ENCODE measurements at places on chromosomes 2 and 18.

DNA sequence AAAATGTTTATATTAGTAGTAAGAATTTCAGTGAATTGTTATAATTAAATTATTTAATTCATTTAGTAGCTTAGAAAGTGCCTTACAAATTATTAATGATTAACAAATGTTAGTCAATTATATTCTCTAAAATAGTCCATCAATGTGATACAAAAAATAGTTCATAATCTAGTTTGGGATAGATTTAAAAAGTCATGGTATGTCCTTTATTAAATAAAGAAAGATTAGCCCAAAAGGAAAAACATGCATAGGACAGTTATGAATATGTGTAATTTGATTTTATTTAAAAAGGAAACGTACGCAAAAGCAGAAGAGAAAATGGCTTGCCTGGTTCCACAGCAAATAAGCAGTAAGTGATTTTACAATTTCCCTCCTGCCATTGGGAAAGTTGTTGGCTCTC, 768.5 kb downstream of the TRIB2 start:
- no peak for DNase-seq

DNA sequence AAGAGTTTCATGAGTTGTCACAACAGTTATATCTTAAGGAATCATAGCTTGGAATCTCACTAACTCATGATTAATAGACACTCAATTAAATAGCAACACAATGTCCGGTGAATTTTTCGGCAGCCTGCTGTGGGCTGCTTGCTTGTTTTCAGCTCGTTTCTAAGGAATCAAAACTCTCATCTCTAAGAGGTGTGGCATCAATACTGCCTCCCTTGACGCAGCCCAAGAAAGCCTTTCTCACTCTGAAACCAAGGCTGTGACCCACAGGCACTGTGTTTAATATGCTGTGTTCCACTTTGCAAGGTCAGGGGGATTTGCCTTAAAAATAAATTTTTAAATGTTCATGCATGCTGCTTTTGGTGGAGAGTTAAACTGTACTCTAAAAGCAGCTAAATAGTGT, 5.4 kb downstream of the DCC start:
- no peak for DNase-seq

DNA sequence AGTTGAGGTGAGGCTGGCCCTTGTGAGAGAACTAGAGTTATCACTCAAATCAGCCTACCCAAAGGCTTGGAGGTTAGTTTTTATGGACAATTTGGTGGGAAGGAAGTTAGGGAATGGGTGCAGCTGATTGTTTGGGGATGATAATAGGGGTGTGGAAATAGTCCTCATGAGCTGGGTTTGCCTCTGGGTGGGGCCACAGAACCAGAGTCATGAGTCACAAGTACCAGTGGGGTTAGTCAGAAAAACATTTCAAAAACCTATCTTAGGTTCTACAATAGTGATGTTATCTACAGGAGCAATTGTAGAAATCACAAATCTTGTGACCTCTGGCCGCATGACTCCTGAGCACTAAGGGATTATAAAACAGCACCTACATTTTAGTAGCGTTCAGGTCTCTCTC, 630.1 kb upstream of the PIK3C3 start:
- DNase-seq: no peak

DNA sequence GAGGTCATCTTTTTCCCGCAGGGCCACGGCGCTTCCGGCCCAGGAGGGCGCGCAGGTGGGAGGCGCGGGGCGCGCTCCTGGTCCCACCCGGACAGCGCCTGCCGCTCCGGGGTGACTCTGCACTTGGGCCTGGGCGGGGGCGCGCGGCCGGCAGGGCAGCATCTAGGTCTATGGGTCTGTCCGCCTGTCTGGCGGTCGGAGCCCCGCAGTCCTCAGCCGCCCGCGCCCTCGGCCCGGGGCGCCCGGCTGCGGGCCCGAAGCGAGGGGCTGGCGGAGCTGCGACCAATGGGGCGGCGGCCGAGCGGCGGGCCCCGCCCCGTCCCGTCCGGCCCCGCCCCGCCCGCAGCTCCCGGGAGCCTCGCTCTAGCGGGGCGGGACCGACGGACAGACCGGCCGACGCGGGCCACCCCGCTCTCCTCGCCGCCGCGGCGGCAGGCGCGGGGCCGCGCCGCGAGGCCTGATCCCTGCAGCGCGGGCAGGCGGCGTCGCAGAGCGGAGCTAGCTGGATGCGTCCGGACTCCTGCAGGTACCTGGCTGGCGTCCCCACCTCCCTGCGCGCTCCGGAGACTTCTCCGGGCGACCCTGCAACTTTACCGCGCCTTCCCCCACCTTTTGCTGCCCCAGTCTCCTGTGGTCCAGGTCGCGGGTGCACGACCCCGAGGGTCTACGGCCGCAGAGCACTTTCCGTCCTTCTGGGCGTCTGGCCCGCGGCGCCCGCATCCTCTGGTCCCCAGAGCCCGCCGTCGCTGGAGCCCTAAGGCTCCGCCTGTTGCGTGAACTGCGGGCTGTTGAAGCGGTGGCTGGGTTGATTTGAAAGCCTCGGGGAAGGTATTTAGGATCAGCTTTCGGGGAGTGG, at the start of gene KCNS3:
TSS of gene KCNS3 (plus strand) at position 387 of the 856 bp plus-strand sequence. CDS start 52,342 bp downstream, outside the sequence.
- DNase-seq: no peak

- no peak for DNase-seq
Observed at GRCh38 chr2:138550670-138551287, 49.2 kb downstream of the SPOPL start.

DNA sequence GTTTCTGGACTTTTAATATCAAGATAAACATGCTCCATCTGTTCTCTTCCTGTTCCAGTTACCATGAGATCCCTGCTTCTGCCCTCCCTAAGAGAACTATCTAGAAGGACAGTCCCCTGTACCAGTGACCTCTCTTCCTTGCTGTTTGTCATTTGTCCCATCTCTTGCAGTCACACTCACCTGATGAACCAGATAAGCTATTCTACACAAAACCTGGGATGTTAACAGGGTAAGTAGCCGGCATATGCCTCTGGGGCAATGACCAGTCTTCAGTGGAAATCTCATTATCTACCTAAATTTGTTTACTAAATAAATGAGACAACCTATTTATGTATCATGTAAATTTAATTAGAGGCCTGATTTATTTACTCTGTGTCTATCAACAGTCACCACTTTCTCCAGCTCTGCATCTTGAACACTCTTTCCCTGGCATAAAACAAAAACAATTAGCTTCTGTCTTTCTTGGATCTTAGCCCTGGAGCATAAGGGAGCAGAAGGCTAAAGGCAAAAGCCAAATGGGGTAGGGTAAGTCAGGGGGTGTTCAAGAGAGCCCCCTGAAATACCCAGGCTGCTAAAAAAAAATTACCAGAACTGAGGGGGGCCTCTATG, 337.7 kb downstream of the ALK start:
- no peak for DNase-seq

DNA sequence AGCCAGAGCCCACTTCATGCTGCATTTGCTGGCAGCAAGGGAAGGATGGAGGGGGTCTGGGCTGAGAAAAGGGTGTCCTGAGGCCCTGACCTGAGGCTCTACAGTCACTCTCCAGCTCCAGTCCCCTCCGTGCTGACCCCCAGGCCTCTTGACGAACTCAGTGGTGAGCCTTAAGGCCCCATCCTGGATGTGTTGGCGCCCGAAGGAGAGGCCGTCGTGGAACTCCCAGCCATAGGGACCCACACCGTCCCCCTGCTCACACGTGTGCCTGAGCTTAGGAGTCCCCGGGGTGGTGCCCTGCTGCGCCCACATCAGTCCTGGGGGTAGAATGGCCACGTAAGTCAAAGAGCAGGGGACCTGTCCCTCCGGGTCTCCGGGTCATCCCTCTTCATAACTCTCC, 776 bp downstream of the MOGS start:
- DNase-seq: no peak

GRCh38 chr18:7002107-7002506, 115.5 kb downstream of the LAMA1 start:
- DNase-seq: no peak

DNA sequence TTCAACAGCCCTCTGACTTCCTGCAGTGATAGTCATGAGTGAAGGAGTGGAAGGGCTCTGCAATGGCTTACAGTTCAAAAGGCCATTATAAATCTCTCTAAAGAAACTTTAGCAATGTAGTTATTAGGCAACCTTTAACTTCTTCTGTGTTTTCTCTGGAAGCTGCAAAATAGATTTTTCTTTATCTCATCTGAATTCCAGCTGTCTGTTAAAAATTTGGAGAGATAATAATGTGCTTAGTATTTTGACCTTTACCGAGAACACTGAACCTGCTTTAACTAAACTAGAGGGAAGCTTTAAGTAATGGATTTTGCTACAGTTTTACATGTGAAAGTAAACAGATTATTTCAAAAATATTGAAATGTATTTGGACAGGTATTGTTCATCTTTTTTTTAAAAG, 847.9 kb downstream of the ERBB4 start:
- DNase-seq: no peak

DNA sequence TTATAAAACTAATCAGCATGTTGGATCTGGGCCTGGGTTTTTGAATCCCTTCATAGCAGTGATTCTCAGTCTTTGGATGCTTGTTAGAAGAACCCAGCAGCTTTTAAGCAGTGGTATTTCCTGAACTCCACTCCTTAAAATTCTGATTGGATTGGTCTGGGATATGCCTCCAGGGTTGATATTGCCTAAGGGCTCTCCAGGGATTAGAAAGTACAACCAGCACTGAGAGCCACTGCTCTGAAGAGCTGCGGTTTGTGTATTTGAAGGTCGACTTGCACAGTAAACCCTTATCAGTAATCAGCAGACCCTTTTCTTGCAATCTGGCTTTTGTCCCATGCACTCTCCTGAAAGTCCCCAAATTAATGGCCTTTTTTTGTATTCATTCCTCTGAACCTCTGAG, 17.0 kb upstream of the RBMS1 start:
- no peak for DNase-seq

GRCh38 chr2:203718087-203718486, 11.6 kb downstream of the CD28 start:
- no peak for DNase-seq

- DNase-seq: no peak
Observed at GRCh38 chr2:128036748-128037607, 9.1 kb upstream of the SAP130 start.

- DNase-seq: no peak
Observed at GRCh38 chr18:48325115-48325665, 84.0 kb downstream of the ZBTB7C start.

- no peak for DNase-seq
Observed at GRCh38 chr2:143410082-143410897, 281.1 kb downstream of the ARHGAP15 start.

- DNase-seq: no peak
Observed at GRCh38 chr18:55252053-55252675, 292.9 kb upstream of the CCDC68 start.

- no peak for DNase-seq
Observed at GRCh38 chr18:24212939-24213338, 74.1 kb downstream of the CABYR start.

GRCh38 chr2:47010176-47010575, 94.6 kb upstream of the MCFD2 start:
- DNase-seq: no peak

Measured in adrenal gland (tissue), 19 donors.